AG09319 (cell line): ENCODE measurements at places on chromosomes 16 and 17.

DNA sequence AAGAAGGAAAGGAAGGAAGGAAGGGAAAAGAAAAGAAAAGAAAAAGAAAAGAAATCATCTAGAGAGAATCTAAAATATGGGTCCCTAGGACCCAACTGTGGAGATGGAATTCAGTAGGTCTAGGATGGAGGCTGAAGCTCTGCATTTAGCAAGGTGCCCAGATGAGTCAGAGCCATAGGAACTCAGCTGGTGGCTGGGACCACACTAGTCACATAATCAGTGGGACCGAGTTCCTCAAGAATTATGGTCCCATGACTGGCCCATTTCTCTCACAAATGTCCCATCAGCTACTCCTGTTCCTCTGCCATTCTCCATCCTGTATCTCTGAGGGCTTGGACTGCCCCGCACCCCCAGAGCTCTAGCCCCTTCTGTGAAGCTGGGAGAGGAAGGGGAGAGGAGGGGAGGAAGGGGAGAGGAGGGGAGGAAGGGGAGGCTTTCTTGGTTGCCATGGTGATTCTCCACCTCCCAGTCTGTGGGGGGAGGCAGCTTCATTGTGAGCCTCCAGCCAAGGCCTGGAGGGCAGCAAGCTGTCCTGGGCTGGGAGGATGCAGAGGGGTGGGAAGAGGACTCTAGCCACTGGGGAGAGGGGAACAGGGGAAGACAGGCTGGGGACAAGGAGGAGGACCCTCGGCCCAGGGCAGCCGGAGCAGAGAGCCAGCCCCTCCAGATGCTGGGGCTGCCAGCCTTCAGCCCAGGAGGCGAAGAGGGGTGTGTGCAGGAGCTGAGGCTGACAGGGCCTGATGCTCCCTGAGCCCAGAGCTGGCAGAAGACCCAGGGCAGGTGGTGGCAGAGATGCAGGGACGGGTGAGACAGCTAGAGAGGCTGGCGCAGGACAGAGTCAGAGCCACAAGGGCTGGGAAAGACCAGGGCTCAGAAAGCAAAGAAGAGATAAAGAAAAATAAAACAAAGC, 37.8 kb upstream of the LHX1 start:
- DNase-seq, result no peak

GRCh38 chr17:1907909-1908698, 78.3 kb downstream of the RPA1 start:
- DNase-seq, result no peak

DNA sequence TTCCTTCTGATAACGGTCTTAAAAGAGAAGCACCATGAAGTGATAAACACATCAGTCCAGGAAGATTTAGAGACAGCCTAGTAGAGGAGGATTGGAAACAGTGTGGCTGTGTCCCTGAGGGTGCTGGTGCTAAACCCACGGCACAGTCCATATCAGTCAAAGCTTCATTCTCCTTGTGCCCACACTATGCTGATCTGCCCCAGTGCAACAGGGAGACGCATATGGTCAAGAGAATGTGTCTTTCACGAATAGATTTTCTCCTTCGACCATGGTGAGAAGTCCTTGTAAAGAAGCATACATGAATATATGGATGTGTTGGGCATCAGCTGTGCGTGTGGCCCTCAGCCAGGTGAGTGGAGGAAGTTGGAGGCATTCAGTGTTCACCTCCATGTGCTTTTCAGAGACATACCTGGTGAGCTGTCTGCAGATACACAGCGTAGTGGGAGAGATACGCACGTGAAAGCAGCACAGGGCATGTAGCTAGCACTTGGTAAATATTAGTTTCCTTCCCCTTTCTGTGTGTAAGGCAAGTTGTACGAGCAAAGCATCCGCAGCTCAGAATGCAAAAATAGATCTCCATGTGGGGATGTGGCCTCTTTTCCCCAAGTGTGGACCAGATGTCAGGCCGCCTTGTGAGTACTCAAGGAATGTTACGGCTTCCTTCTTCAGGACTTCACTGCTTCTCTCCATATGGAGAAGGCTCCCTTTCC, 29.4 kb downstream of the HLF start:
- DNase-seq, result no peak

DNA sequence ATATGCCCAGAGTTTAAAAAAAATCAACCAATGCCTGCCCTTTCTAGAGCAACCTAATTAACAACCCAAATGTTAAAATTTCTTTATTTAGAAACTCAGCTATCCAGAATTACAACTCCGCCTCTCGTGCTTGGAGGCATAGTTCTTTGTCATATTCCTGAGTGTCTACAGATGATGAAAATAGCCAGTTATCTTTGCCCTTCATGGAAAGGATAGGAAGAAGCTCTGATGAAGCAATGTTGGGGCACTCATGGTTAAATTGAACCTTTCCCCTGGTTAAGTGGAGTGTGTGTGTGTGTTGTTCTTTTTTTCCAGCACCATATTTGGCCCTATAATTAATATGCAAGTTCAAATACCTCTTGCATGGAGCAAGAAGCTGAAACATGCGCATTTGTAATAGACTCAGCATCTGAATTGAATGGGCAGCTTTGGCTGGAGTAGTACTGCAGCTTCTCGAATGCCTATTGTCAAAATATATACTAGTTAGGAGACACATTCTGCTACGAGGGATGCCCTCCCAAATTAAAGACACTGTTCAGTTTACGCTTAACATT, 506.2 kb downstream of the WWOX start:
- DNase-seq, result no peak

- DNase-seq, result no peak
Observed at GRCh38 chr16:64983231-64983630, 138.6 kb downstream of the CDH11 start.

GRCh38 chr16:30429418-30429677, 482 bp downstream of the DCTPP1 start:
- no peak for DNase-seq
